Cortex of kidney (tissue), 1 donor: ENCODE measurements at places on chromosomes 1 and 21.

DNA sequence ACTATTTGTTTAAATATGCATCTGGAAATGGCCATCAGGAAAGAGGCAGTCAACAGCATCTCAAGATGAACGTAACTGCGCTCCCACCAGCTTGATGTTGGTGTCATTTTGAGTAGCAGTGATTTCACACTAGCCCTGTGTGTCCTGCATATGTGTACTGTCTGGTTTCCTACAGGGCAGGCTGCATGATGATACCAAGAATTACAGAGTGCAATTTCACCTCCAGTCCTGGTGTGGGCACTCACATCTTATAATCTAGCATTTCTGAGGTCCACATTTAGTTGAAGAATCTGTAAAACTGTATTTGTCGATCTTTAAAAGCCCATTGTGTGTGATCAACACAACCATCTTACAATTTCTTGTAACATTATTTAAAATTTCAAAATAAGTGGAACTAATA is 336.4 kb downstream of the PAPPA2 start:
- no peak for DNase-seq

DNA sequence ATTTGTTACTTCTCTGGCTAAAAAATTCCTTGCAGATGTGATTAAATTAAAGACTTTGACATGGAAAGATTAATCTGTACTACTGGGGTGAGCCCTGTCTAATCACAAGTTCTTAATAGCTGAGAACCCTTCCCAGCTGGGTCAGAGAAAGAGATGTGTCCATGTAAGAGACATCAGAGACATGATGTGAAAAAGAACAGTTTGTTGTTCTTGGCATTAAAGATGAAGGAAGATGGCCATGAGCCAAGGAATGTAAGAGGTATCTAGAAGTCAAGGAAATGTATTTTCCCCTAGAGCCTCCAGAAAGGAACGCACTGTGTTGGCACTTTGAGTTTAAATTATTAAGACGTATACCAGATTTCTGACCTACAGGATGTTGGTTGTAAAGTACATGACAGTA is 1271.5 kb upstream of the PRMT6 start:
- no peak for DNase-seq

DNA sequence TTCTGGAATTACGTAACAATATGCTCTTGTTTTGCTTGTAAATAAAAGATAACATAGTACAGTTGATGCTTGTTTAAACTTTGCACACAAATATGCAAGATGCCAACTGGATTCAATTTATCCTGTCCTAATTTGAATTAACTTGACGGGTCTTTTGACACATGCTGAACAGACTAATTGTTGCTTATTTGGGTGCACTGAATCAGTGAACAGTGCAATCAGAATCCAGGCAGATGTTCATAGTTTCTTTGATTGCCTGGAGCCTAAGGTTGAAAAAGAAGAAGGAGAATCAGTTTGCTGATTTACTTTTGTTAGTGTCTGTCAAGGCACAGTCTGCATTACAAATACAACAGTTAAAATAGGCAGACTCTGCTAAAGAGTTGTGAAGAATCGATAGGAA is 307.9 kb downstream of the COL11A1 start:
- DNase-seq: no peak

GRCh38 chr1:216910081-216910840 is 187.0 kb upstream of the ESRRG start:
- no peak for DNase-seq

- DNase-seq: no peak
Measured at GRCh38 chr21:34690041-34690792, 21.4 kb downstream of the CLIC6 start.

DNA sequence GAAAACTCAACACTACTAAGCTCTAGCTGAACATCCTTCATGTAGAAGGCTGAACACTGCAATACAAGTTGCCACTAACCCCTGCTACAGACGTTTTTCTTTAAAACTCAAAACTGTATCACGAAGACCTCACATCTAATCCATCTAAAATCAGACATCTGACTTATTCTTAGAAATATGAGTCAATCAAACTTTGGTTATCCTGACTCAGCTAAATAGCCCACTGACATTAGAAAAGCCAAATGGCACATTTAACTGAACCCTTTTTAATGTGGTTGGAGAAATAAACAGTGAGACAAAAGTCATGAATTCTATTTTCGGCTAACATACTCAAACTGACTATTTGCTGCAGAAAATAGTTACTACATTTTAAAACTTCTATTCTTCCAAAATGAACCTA is 35.6 kb downstream of the WLS start:
- DNase-seq: no peak

- no peak for DNase-seq
Measured at GRCh38 chr1:1782399-1783221, 4.3 kb upstream of the NADK start.
